ENCODE measurements at places on chromosomes 1 and 21.

DNA sequence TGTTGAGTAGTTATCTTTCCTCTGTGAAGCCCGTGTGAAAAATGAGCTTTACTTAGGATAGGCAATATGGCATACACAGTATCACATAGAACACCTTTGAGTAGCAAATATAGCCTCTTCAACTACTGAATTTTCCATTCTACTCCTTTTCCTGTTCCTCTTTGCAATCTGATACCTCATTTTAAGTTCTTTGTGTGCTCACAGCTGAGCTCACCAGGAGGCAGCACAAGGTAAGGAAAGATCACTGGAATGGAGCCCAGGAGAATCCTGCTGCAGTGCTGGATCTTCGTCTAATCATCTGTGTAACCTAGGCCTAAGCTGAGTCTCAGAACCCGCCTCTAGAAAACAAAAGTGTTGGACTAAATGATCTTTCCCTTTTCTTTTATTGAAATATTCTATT is 171.0 kb downstream of the LRRC40 start:
- DNase-seq: no peak

DNA sequence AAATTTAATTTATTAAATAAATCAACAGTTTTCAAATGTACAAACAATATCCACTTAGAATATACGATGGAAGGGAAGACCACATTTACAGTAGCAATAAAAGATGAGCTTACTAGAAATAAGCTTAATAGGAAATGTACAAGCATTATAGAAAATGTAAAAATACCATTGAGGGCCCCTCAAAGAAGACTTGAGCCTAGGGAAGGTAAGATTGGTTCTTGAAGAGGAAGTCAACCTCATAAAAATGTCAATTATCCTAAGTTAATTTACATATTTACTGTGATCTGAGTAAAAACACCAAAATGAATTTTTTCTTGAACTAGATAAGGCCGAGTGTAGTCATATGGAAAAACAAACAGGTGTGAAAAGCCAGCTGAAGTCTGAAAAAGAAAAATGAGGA is 39.7 kb upstream of the TRIM67 start:
- DNase-seq: no peak

- DNase-seq: no peak
Observed at GRCh38 chr1:182279302-182279701, 112.3 kb downstream of the GLUL start.

DNA sequence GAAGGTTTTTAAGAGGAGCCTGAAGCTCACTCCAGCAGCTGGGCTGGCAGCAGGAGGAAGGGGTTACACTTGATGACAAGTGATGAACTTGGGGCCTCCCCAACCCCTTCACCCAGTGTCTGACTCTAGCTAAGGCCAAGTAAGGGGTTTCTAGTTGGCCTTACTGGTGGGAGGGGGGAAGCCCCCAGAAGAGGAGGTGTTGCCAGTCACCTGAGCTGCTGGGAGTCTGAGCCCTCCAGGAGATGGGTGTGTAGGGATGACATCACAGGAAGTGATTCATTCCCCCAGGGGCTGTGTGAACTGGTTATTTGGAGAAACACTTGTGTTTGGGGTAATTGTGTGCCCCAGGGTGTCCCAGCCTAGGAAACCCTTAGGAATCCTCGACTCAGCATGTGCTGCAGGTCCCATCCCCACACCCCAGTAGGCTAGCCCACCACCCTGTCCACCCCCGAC is 3.1 kb downstream of the PADI1 start:
- no peak for DNase-seq

- DNase-seq: no peak
Observed at GRCh38 chr1:20373764-20374163, 83.1 kb downstream of the VWA5B1 start.

DNA sequence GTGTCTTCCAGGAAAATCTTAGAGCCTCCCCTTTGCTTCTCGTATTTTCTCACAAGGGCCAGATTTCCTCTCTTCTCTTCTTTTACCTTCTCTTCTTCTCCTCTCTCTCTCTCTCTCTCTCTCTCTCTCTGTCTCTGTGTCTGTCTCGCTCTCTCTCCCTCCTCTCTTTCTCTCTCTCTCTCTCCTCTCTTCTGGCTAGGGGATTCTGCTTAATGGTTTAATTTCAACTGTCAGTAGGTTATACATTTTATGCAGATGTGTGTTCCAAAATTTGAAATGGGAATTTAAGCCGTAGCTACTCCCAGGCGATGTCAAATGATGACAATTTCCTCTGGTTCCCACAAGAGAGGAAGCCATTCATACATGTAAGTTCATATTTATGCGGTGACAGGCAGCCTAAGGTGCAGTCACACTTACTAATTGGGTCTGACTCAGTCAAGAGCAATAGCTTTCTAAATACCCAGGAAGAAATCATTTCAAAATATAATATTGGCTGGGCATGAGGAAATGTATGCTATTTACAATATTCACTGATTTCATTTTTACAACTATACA is 1.4 kb downstream of the DSCAM start:
- DNase-seq: no peak

DNA sequence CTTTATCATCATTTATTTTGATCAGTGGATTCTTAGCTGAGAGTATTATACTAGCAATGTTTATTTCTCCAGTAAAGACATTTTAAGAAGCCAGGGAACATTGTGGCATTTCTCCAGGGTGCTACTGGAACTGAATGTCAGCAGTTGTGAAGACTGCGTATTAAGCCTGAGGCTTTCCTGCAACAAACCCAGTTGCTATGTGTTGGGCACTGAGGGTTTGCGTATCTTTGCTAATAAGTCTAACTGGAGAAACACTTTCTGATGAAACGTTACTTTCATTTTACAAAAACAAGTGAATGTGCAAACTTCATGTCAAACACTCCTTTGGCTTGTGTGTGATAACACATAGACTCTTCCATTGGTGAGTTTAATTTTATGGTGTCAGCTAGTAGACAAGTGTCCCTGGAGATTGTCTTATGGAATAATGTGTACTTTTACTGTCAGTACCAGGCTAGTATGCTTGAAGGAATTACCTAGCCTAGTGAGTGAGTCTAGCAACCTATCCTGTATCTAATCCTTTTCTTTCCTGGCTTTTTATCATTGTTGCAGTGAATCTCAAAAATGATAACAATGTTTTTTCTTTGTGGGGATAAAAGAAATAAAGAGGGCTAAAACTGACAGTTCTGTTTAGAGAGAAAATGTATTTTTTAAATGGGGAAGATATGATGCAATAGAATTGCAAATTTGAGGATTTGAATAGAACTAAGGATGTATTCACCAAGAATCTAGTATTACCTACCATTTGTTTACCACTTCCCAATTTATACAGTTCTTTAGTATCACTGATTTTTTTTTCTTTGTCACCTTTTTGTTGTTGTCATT is 70.1 kb downstream of the MTR start:
- DNase-seq: no peak

- no peak for DNase-seq
Observed at GRCh38 chr1:170863621-170864020, 71.7 kb upstream of the MROH9 start.

DNA sequence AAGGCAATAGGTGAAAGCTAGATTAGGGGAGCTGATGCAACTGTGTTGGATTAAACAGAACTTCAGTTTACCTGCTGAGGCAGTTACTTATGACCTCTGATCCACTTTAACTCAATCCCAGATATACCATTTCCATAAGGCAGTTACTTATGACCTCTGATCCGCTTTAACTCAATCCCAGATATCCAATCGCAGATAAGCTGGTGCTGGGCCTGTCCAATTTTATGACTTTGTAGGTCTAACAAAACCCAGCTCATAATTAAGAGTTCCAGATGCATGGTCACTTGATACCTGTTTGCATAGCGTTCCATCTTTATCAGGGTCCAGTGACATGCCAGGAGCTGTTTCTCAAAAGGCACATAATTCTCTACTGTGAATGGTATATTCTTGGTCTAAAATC is 396.0 kb downstream of the AGBL4 start:
- no peak for DNase-seq

GRCh38 chr1:100976936-100977335 is 48.6 kb downstream of the DPH5 start:
- DNase-seq: no peak

DNA sequence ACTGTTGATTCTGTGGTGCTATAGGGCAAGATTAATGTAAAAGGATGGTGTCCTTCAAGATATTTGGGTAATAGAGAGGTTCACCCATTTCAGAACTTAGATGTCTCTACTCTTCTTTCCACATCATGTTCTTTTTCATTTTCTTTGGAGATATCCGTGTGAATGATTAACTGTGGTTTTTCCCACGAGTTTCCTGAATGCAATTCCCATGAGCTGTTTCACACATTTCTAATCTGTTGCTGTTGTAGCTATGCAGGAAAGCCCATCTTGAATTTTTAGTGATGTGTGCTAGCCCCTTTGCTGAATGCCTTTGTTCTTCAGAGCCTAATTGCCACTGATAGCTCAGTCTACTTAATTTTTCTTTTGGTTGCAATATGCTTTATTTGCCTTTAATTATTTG is 27.6 kb downstream of the SNX27 start:
- DNase-seq: no peak

- DNase-seq: no peak
Observed at GRCh38 chr1:33257772-33258712, 1.8 kb downstream of the ZNF362 start.

GRCh38 chr1:25105836-25106235 is 126.5 kb downstream of the SYF2 start:
- DNase-seq: no peak

DNA sequence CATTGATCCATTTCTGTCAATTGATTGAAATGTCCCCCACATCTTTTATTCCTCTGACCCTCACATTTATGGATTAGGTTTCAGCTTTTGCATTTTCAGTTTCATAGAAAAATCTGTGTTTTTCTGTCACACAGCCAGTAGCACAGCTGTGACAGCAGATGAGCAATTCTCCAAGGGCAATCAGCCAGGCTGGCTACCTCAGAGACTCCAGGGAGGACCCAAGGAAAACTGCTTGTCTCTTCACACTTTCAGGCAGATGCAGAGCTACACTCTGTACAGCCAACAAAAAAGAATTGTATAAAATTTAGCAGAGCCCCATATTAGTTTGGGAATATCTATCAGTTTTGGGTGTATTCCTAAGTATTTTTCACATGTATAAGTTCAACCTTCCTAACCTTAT is 257.2 kb downstream of the LRRC7 start:
- DNase-seq: no peak

All from left renal cortex interstitium (tissue), 4 donors.